NCI-H1694 treated with DMSO at 0.1 percent for 48 hours (cell line): ENCODE measurements at places on chromosomes 12 and 14.

DNA sequence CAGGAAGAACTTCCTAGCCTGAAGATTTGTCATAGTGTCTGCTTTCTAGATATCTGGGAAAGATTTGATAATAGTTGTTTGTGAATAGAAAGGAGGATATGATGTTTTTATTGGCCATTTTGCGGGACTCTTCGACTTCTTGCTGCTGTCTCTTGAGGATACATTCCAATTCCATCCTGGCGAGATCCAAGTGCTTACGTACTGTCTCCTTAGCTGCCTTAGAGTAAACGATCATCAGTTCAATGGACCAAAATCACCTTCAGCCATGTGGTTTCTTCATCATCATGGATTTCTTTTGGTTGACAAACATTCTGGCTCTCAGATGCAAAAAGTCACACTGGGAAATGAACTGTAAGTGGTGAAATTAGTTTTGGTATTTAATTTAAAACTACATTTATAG is 82.7 kb upstream of the SCN8A start:
- DNase-seq: no peak

GRCh38 chr12:91958816-91959215 is 186.8 kb downstream of the BTG1 start:
- no peak for DNase-seq

DNA sequence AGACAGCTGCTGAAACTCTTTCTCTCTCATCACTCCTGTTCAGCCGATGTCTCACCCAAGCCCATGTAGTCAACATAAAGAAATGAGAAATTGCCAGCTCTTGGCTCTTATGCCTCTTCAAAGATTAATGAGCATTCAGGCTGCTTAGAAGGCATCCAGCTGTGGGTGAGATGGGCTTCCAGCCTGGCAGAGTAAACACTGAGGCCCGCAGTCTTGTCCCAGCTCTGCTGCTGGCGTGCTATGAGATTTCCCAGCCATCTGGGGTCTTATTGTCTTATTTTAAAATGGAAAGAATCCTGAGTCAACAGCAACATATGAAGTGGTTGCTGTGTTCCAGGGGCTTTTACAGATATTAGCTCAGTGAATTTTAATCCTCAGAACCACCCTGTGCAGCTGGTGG is 12.6 kb downstream of the RXYLT1 start:
- peak; percentile 59 for DNase-seq

DNA sequence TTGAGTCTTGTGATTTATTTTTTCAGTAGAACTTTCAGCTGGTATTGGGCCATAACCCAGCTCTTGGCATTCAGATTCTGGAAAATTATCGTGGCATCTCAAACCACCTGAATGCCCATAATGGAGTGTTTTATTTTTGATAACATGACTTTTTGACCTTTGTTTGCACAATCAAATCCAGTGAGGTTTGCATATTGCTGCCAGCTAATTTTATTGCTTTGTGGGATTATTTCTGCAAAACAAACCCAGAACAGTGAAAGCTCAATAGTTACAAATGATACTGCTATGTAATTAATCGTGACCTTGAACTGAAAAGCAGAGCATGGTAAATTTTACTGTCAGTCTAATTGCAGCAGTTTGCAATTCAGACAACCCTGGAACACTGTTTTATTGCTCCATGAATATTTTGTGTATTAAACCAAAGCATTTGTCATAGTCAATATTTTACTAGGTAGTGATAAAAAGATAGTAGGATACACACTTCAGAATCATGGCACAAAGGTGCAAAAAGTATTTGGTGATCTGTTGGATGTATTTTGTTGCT is 255.2 kb upstream of the NAV3 start:
- no peak for DNase-seq

DNA sequence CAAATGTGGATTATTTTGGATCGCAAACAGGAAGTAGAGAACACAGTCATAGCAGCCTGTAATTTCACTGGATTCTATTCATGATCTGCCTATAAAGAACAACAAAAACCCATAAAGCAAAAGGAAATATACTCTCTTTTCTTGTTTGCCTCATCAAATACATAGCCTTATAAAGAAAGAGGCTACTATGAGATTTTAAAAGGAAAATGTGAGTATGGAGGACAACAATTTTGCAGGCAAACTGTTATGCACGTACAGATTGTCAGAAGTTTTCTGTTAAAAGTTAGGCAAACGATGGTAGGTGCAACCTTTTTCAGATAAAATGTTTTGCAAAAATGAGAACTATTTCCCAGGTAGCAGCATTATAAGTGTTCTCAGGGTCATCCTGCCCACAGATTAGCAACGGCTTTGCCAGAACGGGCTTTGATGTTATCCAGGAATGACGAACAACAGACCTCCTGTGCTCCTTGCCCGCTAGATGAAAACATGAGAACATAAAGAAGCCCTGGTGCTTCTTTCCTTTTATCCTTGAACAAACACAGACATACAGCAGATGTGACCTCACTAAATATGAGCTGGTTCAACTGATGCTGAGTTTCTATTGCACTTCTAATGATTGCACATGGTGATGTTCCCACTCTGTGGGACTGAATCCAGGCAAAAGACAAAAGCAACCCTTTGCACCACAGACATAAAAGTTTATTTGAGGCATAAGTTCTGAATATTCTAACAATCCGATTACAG is 88.1 kb downstream of the ITPR2 start:
- no peak for DNase-seq

DNA sequence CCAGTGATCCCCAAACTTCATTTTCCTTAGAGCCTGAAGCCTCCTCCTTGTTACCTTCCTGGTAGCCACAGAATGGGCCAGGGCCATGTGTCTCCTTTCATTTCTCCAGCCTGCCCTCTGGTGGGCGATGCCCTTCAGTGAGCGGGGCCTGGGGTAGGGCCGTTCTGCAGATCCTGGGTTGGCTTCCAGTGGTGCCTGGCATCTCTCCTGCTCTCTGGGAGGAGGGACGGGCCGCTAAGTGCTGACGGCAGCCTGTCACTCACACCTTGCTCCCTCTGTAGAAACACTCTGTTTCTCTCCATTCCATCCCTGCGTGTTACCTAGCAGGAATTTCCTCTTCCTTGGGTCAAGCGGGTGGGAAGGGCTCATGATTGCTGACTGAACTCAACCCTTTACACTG is 232.1 kb downstream of the CACNA1C start:
- peak; percentile 80 for DNase-seq

DNA sequence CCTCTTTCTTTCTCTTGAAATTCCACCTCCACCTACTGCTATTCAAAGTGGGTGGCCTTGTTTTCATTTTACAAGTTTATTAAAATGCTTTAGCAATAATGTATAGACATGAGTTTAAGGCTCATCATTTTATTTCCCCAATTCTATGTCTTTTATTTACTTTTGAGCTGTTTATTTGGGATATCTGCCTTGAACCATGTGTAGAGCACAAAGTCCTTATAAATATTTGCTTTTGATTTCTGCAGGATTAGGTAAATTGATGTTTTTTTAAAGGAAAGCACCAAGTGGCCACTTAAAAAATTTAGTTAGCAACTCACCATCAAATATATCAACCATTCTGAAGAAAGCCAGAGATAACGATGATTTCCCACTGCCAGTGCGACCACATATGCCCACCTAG is 39.8 kb upstream of the KCNJ8 start:
- DNase-seq: no peak

- no peak for DNase-seq
These were observed 109.2 kb upstream of the EGLN3 start for GRCh38 chr14:34059925-34060650.

DNA sequence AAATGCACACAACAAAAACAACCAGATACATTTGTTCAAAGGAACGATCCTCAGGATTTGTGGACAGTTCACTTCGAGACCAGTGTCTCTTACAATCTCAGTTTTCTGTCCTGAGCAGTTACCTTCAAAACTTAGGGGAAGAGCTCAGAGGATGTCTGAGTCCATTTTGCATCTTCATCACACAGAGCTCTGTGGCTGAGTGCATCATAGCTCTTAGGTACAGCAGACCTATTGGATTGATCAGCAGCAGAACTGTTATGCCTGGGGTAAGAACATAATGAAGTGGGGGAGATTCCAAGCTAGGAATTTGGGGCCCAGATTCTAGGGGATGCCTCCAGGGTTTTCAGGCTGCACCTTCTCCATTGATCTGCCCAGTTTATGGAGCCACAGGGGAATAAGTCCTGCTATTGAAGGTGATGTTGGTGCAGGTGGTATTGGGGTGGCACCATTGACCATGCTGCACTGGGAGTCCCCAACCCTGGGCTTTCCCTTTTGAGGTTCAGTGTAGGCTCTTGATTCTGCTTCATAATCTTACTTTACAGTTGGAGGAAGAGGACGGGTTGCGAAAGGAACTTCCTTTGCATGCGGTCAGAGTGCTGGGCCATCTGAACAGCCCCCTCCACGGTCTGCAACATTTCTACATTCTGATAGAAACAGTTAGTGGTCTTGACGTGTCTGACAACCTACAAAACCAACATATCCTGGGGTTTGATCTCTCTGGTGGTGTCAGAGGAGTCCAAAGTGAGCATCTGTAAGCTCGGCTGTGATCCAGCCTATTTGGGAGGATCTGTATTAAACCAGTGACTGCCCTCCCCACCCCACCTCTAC is 112.8 kb downstream of the CHST11 start:
- no peak for DNase-seq

GRCh38 chr14:105862581-105863239 is 336.3 kb downstream of the TMEM121 start:
- no peak for DNase-seq

- no peak for DNase-seq
These were observed 39.9 kb downstream of the PPP4R3A start for GRCh38 chr14:91470216-91470615.

GRCh38 chr14:102225936-102226335 is 79.0 kb downstream of the MOK start:
- peak; percentile 26 for DNase-seq

GRCh38 chr12:27277846-27278260 is 33.8 kb downstream of the STK38L start:
- DNase-seq: no peak

- no peak for DNase-seq
These were observed 19.0 kb downstream of the ADAM20 start for GRCh38 chr14:70515811-70516210.
